ENCODE measurements at places on chromosomes 1 and 21.

GRCh38 chr1:31771891-31772668 is 7.9 kb upstream of the ADGRB2 start:
- peak; percentile 29 for DNase-seq

- DNase-seq, result no peak
Measured at GRCh38 chr1:115301438-115302020, 36.5 kb downstream of the NGF start.

GRCh38 chr1:205800981-205801703 is 11.9 kb downstream of the SLC41A1 start:
- DNase-seq, result no peak

GRCh38 chr1:17926906-17927305 is 171.8 kb downstream of the ACTL8 start:
- DNase-seq, result no peak

- no peak for DNase-seq
Measured at GRCh38 chr1:57019236-57019839, 53.5 kb upstream of the C8B start.

GRCh38 chr1:229159668-229160544 is 111.0 kb upstream of the RAB4A start:
- DNase-seq, result no peak

GRCh38 chr1:147225193-147225730 is at the start of gene FMO5:
FMO5 (minus strand) TSS chr1:147225339; CDS start chr1:147225029, 310 bp downstream.
- DNase-seq, result peak; percentile 19

DNA sequence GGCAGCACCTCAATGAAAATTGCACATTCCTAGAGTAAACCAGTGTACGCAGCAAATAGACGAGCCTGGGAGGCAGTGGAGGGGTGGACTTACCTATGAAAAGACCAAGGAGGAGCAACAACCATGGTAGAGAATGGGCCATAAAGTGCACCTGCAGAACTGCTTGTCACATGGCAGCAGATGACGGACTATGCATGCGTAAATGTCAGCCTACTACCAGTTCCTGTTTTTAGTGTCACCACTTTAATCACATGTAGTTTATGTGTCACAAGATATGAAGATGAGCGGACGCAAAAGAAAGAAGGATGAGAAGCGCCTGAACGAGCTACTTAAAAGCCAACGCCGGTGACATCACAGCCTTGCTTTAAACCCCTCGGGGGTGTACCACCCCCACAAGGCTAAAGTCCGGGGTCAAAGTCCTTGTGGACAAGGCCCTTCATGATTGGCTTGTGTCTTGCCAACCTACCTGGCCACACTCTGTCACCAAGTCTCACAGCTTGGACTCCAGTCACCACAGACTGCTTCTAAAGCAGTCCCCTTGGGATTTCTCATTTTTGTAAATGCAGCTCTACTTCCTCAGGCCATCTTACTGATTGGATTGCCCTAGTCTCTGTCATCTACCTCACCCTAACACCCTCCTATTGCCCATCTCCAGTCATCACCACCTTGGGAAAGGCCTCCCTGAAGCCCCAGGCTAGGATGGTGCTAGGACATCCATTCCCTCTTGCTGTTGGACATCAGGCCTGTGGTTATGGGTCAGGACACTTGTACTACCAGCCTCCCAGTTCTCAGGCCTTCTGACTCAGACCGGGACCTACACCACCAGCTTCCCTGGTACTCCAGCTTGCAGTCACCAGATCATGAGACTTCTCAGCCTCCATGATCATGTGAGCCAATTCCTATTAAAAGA is 6.0 kb upstream of the LY9 start:
- DNase-seq, result no peak

DNA sequence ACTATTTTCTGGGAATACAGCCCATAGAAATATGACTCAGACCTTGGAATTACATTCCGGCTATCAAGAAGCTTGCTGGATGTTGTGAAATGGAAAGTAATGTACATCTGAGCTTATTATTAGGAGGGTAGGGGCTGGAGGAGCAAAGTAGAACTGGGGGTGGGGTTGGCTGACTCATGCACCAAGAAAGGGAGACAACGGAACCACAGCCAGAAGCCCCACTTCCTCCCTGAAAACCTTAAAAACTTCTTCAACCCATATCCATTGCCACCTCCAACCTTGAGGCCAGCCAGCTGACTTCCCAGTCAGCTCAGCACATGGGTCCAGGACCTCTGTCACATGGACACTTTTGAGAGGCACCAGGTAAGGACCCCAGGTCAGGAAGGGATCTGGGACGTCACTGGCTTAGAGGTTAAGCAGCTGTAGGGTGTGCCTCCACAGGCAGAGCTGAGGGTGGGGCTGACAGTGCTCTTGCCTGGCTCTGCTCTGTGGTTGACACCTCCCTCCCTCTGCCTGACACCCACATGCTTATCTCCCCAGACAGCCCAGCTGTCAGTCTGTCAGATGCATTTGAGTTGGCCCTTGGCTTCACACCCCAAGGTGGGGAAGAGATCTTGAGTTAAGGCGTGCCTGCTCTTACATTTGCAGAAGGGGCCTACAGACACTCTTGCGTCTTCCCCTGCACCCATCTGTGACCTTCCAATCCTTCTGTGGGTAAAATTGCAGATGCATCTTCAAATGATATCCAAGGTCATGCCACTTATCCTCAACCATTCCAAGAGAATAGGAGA is 5.7 kb upstream of the ZNF683 start:
- peak; percentile 61 for DNase-seq
